AG04449 (cell line): ENCODE measurements at places on chromosomes 2 and 18.

GRCh38 chr2:8527031-8527430 lies 154.8 kb upstream of the ID2 start:
- DNase-seq = no peak

- no peak for DNase-seq
Observed at GRCh38 chr2:179438654-179439053, 174.0 kb upstream of the SESTD1 start.

DNA sequence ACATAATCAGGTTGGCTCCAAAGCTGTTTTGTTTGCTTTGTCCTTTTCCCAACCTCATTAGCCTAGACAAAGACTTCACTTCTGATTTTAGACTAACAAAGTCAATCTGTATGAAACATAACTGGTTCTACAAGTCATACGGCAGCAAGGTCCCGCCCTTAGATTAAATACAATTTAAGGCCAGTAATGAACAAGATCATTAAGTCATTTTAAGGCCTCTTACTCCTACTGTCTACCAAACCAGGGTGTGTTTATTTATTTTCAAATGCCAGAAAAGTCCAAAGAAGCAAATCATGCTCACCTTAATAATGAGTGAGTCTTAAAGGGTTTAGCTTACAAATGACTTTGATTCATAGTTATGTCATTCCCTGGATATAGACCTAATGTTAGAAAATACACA lies 148.4 kb upstream of the ACVR2A start:
- no peak for DNase-seq

- no peak for DNase-seq
Observed at GRCh38 chr2:118687698-118688097, 159.8 kb downstream of the EN1 start.

- DNase-seq = no peak
Observed at GRCh38 chr2:5290900-5291546, 401.2 kb upstream of the SOX11 start.
